Activated T-cell treated with anti-CD3 and anti-CD28 coated beads for 24 hours (primary cell): ENCODE measurements at places on chromosomes 2 and 18.

DNA sequence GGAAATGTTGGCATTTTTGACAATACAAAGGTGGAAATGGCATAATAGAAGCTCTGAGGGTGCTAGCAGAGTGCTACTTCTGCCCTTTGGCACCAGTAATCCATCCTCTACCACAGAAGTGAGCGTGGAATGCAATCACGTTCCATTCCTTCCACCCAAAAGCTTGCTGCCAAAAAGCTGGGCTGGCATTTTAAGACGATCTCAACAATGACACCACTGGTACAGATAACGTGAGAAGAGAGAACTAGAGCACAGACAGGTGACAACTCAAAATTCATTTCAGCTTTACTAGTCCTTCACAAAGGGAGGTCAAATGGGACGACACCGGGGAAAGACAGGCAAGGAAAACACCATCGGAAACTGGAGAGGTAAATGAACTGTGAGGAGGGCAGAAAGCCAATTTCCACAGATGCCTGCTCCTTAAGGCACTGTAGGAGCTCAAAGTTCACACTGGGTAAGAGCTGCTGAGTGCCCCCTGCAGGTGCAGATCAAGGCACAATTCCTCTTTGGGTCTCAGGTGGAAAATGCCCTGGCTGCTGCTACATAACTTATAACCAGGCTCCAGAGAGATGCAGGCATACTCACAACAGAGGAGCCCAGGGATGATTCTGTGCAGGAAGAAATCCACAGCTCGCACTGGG is 50.7 kb upstream of the RNU4ATAC start:
- DNase-seq: no peak

- no peak for DNase-seq
Observed at GRCh38 chr2:170524828-170525565, 190.1 kb upstream of the SP5 start.

DNA sequence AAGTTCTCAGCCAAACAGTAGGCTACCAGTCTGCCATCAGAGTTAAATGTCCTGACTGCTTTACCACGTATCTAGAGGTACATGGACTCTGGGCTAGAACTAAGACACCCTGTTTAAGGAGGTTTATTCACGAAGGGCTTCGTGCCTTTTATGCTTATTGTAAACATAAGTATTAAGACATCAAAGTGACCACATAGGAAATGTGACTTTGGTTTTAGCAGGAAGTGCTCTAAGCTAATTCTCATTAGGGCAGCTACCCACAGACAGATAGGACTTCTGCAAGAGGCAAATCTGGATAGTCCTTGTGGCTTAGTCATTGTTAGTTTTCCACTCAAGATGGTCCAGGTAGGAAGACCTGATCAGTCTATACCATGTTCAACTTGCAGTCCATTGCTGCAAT is 233.3 kb upstream of the MGAT5 start:
- DNase-seq: no peak

DNA sequence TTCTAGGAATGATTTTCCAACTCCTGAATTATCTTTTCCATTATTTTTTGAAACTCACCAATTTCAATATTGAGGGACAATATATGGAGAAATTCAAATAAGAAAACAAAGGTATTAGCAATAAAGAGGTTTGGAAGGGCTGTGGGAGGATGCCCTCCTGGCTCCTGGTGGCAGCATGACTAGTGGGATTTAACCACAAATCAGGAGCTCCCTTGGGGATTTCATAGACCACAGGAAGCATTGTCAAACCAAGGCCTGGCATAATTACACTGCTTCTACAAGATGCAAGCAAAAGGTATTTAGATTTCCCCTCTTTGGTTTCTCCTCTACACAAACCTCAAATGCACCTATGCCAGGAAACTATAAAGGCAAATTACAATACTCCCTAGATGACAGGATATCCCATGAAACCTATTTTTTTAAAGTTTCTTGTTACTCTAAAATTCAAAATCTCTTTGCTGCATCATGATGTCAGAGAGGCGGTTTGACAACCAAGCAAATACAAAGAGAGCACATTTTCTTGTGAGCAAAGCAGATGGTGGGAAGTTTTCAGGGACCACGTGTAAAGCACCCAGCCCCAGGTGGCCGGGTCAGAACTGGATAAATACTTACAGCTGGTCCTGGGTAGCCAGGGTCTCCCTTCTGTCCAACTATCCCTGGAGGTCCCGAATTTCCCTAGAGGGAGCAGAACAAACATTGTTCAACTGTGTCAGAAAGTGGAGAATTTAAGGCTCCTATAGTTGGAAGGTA is 67.9 kb downstream of the COL6A3 start:
- no peak for DNase-seq

DNA sequence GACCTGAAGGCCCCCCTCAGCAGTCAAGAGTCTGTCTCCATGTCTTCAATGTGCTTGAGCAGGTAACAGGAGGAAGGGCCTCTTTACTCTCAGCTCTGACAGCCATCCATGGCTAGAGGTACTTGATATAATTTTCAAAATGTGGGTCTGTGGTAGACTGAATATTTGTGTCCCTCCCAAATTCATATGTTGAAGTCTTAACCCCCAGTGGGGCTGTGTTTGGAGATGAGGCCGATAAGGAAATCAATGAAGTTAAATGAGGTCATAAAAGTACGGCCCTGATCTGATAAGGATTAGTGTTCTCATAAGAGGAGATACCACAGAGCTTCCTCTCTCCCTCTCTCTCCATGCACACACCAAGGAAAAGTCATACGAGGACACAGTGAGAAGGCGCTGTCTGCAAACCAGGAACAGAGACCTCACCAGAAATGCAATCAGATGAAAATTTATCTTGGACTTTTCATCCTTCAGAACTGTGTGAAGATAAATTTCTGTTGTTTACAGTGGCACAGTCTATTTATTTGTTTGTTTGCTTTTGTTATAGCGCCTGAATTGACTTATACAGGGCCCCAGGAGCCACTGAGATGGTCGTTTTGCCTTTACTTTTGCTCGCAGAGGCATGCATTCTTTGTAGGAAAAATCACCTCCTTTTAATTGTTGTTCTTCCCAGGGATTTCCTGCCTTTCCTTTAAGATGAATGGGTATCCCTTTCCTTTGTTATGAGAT is 274.8 kb upstream of the TRIB2 start:
- DNase-seq: no peak

GRCh38 chr2:29014811-29015421 is 33.8 kb downstream of the TOGARAM2 start:
- peak; percentile 56 for DNase-seq

DNA sequence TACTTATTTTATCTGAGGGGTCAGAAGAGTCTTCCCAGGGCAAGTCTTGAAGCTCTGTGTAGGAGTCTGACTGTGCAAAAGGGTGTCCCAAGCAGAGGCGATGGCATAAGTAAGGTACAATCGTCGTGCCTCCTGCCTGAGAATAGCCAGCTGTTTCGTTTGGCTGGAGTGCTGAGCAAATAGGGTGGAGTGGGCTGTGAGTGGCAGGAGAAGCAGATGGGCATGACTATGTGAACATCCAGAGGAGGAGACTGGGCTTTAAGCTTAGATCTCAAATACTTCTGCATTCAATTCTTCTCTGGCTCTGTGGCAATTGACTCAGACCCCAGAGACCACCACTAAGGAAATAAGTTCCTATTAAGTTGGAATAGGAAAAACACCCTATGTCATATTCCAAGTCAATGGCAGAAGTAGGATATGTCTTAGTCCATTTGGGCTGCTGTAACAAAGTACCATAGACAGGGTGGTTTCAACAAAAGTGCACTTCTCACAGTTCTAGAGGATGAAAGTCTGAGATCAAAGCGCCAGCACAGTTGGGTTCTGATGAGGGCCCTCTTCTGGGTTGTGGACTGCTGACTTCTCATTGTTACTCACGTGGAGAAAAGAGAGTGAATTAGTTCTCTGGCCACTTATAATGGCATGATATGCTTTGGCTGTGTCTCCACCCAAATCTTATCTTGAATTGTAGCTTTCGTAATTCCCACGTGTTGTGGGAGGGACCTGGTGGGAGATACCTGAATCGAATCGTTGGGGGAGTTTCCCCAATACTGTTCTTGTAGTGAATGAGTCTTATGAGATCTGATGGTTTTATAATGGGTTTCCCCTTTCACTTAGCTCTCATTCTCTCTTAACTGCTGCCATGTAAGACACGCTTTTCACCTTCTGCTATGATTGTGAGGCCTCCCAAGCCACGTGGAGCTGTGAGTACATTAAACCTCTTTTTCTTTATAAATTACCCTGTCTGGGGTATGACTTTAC is 120.2 kb downstream of the LPIN1 start:
- no peak for DNase-seq

DNA sequence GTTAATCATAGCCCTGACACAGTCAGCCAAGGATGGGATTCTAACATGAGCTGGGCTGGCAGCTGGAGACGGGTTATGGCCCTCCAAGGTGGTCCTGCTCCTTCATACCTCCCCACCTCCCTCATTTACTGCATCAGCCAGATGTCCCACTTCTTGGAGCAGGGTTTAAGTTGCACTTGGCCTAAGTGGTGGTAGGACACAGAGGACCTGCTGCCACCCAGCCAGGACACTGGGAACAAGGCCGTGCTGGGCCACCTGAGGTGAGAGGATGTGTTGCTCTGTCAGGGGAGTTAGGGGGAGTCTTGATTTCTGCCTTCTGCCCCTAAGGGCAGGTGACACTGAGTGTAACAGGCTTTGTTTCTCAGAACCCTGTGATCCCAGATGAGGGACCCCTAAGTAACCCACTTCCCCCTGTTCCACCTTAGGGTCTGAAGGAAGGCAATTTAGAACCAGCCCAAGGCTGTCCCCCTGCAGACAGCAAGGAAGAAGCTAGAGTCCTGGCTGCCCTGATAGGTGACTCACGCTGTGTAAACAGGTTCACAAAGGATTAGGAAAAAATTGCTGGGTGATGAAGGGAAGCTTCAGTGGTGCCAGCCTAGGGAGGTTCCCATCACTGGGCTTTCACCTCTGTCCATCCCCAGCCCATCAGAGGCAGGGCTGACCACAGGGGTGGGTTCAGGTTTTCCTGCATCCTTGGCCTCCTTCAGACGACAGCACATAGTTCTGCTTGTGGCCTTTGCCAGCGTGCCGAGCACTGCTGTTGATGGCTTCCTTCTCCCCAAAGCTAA is 114.3 kb upstream of the MCFD2 start:
- DNase-seq: no peak

DNA sequence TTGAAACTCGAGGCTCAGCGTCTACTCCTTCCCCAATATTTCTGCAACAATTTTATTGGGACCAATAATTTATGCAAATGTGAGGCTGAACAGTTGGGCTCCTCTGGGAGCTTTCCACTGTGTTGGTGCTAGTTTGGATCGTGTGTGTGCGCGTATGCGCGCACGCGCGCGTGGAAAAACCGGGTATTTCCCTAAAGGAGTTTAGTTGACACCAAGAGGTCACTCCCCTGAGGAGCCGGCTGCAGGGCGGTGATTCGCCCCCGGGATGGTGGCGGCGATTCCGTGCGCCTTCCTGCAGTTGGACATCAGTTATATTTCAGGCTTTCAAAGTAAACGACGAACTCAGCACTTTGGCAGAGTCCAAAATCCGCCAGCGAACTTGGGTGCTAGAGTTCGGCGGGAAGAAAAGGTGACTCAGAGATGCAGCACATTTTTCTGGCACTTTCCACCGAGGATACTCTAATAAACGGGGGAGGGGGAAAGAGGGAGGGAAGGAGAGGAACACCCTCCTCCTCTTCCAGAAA is 186.5 kb upstream of the FANCL start:
- DNase-seq: no peak

DNA sequence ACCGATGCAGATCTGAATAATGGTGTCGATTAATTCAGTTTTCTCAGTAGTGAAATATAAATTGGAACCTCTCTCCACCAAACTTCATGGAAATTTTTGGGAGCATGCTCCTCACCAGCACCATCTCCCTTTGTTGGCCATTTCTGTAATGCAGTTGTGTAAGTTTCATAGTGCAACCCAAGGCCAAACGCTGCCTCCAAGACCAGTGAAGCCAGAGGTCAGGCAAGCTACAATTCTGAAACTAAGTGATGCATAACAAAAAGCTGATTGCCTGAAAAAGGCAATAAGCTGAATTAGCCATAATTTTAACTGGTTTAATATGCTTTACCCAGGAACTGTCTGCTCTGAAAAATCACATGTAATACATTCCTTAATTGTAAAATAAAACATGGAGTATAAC is 138.3 kb upstream of the TACR1 start:
- no peak for DNase-seq

- no peak for DNase-seq
Observed at GRCh38 chr2:42949125-42949524, 156.7 kb upstream of the HAAO start.

- no peak for DNase-seq
Observed at GRCh38 chr2:66862885-66863650, 428.1 kb downstream of the MEIS1 start.

DNA sequence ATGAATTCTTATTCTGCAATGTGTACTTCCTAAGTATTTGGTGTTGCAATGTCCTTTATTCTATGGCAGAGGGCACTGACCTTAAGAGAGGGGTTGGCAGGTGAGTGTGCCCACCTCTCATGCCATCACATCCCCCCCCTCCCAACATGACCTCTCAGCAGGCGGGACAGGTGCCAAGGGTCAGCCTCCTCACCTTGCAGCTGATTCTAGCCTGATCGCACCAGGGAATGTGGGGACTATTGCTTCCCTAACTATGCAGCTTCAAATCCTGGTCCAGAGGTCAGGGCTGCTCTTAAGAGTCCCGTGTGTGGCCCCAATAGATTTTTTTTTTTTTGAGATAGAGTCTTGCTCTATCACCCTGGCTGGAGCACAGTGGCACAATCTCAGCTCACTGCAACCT is 9.5 kb downstream of the HJURP start:
- no peak for DNase-seq

DNA sequence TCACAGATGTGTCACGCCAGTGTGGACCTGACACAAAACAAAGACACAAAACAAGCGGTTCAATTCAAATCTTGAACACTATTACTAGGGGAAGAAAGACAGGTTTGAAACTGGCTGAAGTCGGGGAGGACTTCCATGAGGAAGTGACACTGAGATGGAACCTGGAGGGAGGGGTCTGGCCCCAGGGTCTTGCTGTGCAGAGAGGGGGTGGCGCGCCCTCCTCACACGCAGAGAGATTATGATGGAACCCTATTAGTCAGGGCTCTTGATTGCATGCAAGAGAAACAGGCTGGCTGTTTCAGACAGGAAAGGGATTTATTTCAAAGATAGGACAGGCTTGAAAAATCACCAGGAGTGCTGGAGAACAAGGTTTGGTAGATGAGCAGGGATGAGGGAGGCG is 363.6 kb upstream of the HS6ST1 start:
- DNase-seq: no peak

DNA sequence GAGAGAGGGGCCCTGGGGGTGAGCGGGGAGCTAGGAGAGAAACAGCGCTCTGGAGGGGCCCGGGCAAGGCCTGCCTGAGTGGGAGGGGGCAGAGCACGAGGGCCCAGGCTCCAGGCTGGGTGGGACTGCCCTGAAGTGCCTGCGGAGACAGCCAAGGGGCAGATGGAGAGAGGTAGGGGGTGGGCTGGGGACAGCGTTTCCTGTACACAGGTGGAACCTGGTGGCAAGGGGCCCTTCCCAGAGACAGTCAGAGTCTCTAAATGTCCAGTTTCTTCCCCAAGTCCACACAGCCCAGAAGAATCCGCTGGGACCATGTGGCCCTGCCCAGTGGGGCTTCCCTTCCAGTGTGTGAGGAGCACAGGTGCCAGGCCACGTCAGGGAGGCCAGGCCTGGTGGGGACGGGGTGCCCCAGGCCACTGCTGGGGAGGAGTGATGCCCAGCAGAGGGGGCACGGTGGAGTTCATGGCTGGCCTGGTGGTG is 1.7 kb upstream of the GPR35 start:
- no peak for DNase-seq

- no peak for DNase-seq
Observed at GRCh38 chr18:5693699-5694294, 150.0 kb upstream of the EPB41L3 start.
